ENCODE measurements at places on chromosomes 5 and 9.

DNA sequence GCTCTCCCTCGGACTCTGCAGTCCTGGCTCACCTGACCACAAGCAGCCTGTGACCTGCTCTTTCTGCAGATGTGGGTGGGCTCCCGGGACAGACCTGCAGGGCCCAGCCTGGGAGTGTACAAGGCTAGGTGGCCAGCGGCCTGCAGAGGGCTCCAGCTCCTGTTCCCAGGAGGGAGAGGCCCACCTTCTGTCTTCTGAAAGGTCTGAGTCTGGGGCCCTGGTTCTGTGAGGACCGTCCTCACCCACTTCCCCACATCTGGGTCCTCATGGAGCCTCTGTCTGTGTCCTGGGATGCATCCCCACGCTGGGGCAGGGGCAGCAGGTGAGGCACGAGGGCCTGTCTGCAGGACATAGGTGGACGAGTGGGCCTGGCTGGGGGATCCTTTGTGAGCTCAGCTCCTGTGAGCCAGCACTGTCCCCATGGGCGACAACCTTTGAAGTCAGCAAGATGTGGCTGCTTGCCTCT, 43.7 kb downstream of the PHF2 start:
- DNase-seq: no peak

DNA sequence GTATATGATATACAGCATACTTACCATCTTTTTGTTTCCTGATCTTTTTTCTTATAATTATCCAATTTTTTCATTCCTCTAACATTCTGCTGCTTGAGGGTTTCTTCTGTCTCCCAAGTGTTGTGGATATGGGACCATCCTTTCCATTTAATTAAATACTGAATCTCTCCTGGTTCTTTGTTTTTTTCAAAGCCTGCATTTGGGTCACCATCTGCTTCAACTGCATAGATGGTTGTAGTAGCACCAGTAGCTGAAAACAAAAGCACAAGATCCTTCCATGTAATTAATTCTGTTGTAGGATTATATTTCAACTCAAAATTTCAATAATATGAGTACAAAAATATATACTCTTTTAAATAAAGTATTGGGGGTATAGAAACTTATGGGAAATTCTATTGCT, 29.4 kb downstream of the CHD1 start:
- DNase-seq: no peak

DNA sequence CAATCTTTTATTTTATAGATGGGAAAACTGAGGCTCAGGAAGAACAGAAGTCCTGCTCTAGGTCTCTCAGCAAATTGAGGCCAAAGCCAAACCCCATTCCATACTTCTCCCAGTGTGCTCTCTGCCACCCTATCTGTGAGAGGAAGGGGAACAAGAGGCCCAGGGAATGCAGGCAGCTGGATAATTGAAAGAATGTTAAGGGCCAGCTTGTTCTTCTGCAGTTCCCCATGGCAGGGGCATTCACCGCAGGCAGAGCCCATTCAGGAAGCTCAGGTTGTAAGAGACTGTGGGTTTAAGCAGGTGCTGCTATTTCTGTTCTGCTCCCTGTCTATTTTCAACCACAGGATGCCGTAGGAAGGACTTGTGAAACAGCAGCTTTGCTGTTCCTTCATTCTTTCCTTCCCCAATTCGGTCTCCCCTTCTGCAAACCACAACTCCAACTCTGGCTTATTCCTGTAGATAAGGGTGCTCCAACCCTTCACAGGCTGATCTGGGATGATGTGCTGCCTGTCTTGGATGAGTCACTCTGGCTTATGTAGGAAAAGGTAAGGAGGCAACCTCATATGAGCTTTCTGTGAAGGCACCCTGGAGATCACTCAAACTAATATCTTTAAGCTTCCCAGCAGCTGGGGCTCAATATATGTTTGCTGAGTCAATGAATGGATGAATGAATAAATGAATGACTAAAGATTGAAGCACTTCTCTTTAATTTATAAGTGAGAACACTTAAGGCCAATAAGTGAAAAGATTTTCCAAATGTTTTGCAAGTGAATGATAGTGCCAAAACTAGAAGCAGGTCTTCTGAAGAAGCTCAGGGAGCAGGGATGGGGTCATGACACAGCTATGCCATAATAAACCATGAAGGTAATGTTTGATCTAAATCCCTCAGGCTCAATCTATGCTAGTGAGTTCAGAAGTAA, 377.6 kb downstream of the BRINP1 start:
- DNase-seq: no peak

DNA sequence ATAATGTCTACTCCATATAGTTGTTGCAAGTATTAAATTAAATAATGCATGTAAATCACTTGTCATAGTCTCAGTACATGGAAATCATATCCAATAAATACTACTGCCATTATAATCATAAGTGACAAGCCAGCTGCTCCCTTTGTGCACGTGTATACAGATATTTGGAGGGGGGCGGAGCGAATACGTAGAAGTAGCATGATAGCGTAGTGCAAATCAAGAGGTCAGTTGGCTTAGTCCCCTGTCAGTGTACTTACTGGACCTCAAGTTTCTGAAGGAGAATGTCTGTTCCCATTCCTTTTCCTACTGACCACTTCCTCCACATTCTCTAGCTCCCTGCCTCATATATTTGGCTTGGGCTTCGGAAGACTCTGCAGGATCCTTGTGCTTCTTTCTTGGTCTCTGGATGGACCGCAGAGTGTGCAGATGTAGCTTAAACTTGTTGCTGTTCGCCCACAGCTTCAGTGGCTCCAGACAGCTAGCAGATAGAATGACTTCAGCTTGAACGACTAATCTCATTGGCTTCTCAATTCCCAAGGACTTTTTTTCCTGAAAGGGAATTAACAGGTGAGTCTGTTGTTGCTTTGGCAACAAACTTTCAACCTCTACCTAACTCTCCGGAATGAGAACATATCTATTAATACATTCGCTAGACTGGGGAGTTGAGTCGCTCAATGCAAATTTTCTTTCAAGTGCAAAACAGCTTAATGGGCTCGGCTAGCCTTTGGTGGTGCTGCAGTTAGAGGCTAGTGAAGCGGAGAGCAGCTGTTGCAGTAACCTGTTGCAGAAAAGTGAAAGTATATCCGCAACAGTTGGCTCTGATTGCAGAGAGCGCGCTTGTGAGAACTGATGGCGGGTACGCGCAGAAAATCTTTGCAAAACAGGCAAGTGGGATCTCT, at the start of gene PCDHB1:
PCDHB1 (plus strand) TSS at position 753 of the 899 bp plus-strand sequence; CDS start at position 850, 97 bp downstream.
- no peak for DNase-seq

DNA sequence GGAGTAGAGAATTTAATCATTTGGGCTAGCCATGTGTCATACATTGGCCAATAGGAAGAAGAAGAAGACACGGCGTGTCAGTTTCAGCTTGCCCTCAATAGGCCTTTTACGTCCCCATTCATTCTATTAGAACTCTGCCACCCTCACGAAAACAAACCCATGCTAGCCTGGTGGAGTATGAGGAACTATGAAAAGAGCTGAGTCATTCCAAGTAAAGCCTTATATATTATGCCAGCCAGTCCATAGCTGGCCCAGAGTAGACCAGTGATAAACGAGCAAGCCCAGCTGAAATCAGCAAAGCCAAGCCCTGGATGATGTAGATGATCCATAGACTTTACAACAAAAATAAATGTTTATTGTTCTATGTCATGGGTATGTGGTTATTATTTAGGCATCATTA, 895.1 kb downstream of the TLE1 start:
- DNase-seq: no peak

GRCh38 chr5:177317959-177318377, 6.3 kb upstream of the MXD3 start:
- peak; percentile 82 for DNase-seq

DNA sequence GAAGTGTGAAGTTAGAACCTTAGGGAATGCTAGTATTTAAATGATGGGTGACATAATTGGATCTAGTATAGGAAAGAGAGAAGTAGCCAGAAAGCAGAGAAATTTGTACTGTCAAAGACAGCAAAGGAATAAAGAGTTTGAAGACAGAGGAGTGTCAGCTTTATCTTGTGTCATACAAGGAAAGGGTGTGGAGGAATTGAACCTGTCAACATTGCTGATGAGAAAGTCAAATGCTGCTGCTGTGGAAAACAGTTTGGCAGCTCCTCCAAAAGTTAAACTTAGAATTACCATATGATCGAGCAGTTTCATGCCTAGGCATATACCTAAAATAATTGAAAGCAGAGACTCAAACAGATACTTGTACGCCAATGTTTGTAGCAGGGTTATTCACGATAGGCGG, 63.7 kb downstream of the DENND4C start:
- DNase-seq: no peak

- no peak for DNase-seq
These were observed 236.0 kb downstream of the EDIL3 start for GRCh38 chr5:84148651-84149050.

DNA sequence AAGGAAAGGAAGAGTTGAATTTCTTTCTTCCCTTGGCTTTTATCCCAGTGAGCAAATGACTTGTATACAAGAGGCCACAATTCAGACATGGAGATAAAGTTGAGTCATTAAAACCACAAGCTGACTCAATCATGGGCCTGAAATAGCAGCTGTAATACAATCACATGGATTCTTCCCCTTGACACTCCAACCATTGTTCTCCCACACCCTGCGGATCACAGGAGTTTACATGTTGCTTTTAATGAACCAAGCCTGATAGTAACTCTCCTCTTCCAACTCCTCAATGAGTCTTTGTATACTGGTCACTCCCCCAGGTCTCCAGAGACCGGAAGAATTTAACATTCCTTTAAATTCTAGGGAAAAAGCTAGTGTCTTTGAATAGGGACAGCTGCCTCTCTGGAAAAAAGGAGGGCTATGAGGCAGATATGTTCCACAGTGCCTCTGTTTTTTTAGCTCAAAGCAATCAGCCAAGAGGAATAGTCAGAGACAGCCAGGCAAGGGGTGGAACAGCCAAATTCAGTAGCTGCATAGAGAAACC, 32.4 kb downstream of the PCDHGC5 start:
- peak; percentile 98 for DNase-seq

- no peak for DNase-seq
These were observed 11.9 kb downstream of the RNU6ATAC start for GRCh38 chr9:134152488-134152887.
